Vagina (tissue), 2 donors: ENCODE measurements at places on chromosomes 2 and 18. TPM values are rescaled to one million over a fixed set of nuclear protein-coding genes. Genes with fewer than 3 reads are reported as not detected.

GRCh38 chr2:33116799-33117198 lies 170.0 kb downstream of the LTBP1 start:
- no peak for DNase-seq

DNA sequence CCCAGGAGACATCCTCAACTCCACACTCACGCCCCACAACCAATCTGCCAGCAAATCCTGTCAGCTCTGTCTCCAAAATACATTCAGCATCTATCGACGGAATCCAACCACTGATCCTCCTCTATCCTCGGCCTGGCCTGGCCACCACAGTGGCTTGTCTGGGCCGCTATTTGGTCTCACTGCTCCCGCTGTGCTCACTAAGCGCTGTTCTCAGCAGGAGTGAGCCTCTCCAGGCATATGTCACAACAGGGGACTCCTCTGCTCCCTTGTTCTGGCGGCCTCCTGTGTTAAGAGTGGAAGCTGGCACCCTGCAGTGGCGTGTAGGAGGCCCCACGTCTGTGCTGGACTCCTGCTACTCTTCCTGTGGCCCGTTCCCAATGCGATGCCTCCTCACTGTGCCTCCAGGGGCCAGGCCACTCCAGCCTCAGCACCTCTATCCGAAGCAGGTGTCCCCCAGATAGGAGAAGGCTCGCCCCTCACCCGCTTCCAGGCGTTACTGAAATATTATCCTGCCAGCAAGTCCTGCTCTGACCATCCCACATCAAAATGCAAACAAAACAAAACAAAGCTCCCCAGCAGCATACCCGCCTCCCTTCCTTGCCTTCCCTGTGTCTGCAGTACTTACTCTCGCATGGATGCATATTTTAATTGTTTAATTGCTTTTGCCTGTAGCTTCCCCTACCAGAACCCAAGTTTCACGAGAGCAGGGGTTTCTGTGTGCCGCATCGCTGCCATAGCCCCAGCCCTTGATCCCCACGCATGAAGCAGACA lies 39.9 kb downstream of the CENPO start:
- DNase-seq: no peak

The RAD51AP2 gene
- 0.25 TPM for total RNA-seq

DNA sequence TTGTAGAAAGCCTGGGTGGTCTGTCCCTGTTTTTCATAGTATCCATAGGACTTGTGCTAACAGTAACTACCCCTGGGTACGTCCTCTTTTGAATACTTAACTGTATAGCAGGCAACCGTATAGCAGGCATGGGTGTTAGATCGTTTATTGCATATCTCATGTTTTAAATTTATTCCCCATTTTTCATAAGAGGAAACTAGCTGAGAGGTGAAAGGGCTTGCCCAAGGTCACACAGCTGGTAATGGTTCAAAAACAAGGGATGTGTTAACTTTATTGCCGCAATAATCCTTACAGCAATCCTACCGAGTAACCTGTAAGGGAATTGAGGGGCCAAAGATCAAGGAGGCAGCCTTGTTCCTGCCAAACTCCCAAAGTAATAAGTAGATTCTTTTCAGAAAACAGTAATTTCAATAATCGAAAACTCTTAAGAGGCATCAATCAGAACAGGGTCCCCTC lies 990 bp upstream of the MGAT4A start:
- no peak for DNase-seq

- no peak for DNase-seq
Measured at GRCh38 chr2:132681766-132682165, 11.8 kb upstream of the LYPD1 start.

- no peak for DNase-seq
Measured at GRCh38 chr2:141035846-141036420, 1094.9 kb downstream of the LRP1B start.

DNA sequence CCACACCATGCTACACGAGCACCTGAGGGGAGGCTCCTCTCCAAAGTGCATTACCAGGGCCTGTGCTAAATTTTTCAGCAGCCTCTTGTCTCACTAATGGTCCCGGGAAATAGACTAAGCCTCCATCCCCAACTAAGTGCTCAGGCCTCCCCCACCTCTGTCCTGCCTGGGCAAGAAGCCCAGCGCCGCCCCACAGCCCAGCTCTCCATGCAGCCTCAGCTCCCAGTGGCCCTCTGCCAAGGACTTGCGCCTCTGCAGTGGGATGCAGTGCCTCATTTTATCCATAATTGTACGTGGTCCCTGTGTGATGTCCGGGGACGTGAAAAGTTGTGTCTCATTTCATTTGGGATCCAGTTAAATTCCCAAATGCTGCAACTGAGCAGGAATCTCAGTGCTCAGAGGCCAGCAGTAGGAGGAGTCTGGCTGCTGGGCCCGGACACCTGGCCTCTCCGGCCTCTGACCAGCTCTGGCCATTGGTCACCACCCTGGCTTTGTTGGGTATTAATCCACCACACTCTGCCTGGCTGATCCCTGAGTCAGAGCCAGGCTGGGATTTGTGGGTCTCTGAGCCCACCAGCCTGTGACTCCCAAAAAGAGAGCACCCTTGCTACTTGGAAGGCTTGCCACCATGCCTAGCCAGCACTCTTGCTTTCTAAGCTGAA lies 11.4 kb upstream of the STEAP3 start:
- no peak for DNase-seq

The SPATA3 gene
- not detected for total RNA-seq

The PIK3C3 gene
- total RNA-seq: 24.1 TPM

DNA sequence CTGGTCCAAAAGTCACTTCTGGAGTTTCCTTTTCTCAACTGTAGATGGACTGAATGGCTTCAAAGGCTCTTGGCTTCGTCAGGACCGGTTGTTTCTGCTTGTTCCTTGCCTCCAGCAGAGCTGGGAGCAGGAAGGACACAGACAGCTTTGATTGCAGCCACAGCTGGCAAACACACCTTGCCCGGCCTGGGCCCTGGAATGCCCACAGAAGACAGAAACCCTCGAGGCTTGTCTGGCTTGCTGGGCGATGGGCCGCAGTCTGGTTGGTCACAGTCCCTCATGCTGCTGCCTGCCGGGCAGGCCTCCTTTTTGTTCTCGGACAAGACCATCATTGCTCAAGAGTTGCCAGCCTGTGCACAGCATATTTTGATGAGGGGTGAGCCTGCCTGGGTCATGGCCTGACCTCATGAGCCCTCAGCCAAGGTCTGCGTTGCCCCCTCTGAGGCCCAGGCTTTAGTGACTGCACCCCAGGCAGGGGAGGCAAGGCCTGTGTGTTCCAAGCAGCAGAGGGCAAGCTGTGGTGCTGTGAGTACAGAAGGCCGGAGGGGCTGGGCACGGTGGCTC lies 37.8 kb downstream of the ATP6V1C2 start:
- no peak for DNase-seq

DNA sequence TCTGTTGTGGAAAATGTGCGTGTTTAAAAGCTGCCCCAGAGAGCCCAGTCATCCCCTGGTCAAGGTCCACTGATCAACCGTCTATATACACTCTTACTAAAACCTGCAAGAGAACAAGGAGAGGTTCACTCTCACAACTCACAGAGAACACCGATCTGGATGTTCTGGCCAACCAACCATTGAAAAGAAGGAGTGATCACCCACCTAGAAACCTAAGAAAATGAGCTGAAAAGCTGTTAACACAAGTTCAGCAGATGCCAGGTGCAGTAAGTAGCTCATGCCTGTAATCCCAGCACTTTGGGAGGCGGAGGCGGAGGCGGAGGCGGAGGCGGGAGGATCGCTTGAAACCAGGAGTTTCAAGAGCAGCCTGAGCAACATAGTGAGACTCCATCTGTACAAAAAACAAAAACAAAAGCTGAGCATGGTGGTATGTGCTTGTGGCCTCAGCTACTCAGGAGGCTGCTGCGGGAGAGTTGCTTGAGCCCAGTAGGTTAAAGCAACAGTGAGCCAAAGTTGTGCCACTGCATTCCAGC lies 14.5 kb downstream of the ATG16L1 start:
- DNase-seq: no peak

The VWC2L gene
- not detected for total RNA-seq

The GCG gene
- total RNA-seq: not detected

GRCh38 chr2:28754321-28754720 lies 2.7 kb downstream of the PPP1CB start:
- no peak for DNase-seq

DNA sequence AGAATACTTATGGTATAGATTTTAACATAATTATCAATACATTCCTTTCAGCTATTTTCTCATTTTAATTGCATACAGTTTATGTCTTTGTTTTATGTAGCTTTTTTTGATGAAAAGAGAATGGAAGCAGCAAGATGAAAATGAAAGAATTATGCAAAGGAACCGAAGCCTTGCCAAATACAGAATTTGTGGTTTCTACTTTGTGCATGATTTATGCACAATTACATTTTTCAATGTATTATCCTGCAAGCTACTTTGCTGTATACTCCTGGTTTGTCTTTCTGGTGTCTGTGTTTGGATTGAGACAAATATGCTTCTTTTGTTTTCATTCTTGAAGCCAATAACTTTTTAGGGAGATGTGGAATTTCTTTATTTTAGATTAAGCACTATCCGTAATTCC lies 1642.6 kb upstream of the CELF4 start:
- no peak for DNase-seq

GRCh38 chr2:218991674-218992168 lies 1.5 kb downstream of the CRYBA2 start:
- no peak for DNase-seq

- no peak for DNase-seq
Measured at GRCh38 chr2:207813221-207813916, 43.7 kb upstream of the FZD5 start.

DNA sequence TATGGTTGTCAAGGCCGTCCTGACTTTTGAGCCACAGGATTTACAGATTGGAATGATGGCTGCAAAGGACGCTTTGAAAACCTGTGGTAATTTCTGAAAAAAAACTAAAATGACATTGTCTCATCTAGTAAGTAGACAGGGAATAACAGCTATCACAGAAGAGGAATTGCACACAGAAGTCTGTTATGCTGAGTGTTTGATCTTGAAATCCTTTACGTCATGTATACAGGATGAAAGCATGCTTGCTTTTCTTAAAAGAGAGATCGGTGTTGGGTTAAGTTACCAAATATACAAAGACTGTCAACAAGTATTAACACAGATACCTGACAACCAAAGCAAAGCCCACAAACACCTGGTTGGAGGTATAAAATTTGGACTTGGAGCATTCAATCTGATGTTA lies 12.6 kb upstream of the SRSF7 start:
- no peak for DNase-seq

DNA sequence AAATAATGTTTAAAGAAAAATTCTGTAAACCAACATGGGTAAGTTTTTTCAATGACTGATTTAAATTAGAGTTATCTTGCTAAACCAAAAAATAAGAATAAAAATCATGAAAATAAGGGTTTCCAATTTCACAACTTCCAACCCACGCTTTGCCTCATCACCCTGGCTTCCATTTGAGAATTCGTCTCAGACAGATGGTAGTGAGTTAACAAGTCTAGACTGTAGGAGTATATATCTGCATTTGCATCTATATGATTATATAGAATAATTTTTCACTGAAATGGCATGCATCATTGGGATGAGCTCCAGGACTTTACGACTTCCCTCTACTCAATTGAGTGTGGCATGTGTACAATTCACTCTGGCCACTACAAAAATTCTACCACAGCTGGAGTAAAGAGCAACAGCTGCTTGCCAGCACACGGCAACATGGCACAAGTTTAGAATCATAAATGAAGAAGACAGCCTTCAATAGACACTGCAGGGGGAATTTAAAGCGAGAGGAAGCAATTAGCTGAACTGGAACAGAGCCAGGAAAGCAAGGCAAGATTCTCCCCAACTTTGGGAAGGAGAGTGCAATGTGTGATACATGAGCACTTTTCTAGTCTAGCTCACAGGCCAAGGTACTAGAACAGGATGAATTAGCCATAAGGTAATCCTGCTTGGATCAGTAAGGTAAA lies 1673.5 kb upstream of the CELF4 start:
- no peak for DNase-seq

- DNase-seq: no peak
Measured at GRCh38 chr2:177326005-177326404, 61.5 kb upstream of the NFE2L2 start.

The INHBB gene
- 19.4 TPM for total RNA-seq

The IL36RN gene
- total RNA-seq: 0.25 TPM

DNA sequence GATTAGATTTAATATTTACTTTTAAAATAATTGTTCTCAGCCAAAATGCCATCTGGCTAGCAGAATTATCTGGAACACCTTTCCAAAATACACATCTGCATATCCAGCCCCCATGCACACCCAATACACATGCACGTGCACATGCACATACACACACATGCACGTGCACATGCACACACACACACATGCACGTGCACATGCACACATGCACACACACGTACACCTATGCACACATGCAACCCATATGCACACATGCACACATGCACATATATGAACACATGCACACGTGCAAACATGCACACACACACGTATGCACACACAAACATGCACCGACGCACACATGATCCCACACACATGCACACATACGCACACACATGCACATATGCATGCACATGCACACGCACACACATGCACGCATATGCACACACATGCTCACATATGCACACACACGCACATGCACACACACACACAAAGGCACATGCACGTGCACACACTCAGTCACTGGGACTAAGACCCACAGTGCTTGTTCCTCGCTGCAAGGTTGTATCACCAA lies 53.5 kb downstream of the COPS8 start:
- DNase-seq: no peak
